Cerebellar nuclear complex (tissue), 1 donor: ENCODE measurements at places on chromosomes 1 and 21.

DNA sequence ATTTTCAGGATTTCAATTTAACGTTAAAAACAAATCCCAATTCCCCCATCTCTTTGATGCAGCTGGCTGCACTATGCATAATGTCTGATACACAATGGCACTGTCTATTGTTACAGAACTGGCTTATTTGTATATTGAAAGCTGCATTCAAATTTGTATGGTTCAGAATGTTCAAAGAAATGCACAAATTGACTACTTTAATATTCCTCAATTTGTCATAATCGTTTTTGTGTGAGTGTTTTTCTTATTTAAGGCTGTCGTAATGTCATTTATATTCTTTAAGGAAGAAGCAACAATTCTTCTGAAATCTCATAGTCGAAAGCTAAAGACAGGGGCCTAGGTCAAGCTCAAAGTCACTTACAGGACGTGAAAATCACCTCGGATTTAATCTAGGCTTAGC, 341.4 kb upstream of the ZRANB2 start:
- DNase-seq = no peak

GRCh38 chr1:200624679-200625335, 4.3 kb upstream of the KIF14 start:
- DNase-seq = no peak

DNA sequence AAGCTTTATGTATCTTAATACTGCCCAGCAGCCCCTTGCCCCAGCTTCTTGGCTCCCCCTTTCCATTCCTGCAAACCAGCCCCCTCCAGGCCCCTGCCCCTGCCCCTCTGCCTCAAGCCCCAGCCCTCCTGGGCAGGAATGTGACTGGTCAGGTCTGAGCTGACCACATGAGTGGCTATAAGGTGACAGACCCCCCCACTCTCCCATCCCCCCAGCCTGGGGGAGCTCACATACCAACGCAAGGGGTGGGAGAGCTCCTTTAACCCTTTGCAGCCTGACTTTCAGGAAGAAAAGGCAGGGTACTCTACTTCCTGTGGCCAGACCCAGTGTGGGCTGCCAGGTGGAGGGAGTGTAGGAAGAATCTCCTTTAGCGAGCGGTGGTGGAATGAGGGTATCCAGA, 33.2 kb downstream of the AHDC1 start:
- DNase-seq = no peak

GRCh38 chr1:82299656-82300055, 498.9 kb downstream of the ADGRL2 start:
- no peak for DNase-seq

- DNase-seq = no peak
These were observed 111.0 kb downstream of the NTNG1 start for GRCh38 chr1:107251839-107252238.

DNA sequence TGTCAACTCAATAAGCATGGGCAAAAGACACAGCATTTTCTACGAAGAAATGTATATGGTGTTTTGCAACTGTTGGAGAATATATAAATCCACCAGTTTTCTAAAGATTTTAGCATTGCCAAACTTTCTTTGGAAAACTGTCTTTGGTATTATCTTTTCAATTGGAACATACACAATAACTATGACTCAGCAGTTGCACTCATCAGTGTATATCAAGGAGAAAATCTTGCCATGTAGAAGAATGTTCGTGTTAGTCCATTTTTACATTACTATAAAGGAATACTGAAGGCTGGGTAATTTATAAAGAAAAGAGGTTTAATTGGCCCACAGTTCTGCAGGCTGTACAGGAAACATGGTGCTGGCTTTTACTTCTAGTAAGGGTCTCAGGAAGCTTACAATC, 41.1 kb downstream of the PRKAA2 start:
- DNase-seq = no peak

DNA sequence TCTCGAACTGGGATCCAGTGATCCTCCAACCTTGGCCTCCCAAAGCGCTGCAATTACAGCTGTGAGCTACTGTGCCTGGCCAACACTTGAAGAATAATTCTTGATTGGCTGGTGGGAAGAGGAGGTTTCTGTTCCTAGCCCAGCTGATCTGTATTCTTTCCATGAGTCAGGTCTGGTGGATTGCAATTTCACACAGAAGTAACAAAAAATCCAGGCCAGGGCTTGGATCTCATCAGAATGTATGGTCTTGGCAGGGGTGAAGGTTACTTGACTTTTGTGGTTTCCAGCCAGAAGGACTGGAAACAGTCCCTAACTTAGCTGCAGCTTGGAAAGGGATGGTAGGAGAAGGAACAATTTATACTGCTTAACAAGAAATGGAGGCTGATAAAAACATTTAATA, 5.1 kb upstream of the HP1BP3 start:
- DNase-seq = no peak

DNA sequence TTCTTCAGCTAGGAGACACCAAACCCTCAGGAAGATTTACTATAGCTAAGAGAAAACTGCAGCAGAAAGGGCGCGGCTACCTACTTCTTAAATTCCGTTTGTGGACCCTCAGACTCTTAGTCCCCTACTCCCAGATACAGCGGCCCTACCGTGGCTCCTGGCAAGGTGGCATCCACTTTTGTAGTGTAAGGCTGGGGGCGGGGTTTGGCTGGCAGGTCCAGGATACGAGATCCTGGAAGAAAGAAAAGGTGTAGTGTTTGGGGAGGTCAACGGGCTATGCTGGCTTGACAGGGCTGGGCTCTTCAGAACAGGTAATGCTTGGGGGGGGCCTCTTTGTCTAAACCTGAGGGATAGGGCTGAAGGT, 280 bp downstream of the CREB3L4 start:
- DNase-seq = no peak

DNA sequence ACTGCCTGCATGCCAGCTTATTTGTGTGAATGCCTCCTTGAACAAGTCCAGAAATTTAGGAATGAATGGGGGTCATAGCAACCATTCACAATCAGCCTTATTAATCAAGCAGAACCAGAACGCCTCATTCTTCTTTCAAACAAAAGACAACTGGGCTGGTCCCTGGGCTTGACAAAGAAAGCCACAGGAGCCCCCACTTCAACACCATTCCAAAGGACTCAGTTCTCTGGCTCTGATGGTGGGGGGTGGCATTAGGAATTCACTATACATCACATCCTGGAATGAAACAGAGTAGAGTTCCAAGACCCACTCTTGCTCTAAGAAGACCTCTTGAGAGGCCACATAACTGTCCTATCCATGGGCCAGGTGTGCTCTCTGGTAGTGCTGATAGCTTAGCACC, 186.6 kb upstream of the ST6GALNAC5 start:
- DNase-seq = no peak

- DNase-seq = no peak
These were observed 5.0 kb upstream of the ADAMTSL4 start for GRCh38 chr1:150544204-150544603.

DNA sequence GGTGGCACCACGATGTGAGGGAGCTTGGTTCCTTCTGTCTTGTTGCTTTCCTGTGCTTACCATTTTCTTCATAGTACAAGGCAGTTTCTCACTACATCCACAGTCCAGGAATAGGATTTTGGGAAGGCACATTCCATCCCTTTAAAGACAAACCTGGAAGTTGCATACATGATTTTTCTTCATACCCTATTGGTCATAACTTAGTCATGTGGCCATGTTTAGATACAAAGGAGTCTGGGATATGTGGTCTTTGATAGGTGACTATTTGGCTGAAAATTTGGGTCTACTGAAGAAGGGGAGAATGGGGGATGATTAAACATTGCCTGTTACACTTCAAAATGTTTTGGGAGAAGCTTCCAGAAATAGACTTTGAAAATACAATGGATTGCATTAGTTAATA, 7.0 kb downstream of the DYRK1A start:
- no peak for DNase-seq
